RWPE1 (cell line): ENCODE measurements at places on chromosomes 16 and 17.

DNA sequence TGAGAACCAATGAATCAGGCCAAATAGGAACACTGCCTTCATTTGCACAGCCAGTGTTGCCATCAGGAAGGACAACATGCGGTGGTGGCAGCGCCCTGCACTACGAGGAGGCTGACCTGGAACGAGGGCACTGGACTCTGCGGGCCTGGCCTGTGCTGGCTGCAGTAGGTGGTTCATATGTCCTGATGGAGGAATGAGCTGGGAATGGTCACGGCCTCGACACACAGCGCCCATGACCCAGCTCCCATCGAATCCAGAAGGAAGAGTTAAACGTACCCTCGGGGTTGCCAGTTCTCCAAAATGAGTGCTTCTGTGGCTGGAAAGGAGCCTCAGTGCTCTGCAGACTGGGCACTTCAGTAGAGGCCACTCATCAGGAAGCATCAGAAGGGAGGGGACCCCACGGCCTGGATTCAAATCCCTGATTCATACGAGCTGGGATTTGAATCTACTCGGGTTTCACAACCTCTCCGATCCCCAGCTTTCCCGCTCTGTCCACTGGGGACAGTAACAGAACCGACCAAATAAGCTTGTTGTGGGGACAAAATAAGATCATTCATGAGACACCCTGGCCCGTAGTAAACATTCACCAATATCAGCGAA, 85.5 kb downstream of the ZDHHC7 start:
- DNase-seq, result no peak

DNA sequence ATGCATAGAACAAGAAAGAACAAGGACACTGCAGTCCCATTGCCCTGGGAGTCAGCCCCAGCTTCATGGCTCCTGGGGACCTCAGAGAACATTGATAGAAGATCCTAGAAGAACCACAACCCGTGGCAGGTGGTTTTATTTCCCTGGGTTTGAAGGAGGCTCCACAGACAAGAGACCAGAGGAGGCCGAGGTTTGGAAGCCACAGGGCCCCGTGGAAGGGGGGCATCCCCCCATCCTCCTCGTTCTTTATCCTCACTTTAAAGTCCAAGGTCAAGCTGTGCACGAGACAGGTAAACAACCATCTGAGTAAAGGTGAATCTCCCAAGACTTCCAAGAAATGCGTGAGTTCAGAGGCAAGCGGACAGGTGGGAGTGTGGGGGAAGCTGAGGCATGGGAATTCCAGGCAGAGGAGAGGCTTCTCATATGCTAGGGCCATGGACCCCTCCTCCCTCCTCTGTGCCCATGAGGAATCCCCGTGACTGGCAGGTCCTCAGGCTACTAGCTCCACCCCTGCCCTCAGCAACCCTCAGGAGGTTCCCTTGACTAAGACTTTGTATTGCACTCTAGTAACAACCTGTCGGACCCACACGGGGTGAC, 849 bp upstream of the SULT1A1 start:
- DNase-seq, result no peak

- no peak for DNase-seq
These were observed 43.6 kb upstream of the CACNG4 start for GRCh38 chr17:66920950-66921349.

DNA sequence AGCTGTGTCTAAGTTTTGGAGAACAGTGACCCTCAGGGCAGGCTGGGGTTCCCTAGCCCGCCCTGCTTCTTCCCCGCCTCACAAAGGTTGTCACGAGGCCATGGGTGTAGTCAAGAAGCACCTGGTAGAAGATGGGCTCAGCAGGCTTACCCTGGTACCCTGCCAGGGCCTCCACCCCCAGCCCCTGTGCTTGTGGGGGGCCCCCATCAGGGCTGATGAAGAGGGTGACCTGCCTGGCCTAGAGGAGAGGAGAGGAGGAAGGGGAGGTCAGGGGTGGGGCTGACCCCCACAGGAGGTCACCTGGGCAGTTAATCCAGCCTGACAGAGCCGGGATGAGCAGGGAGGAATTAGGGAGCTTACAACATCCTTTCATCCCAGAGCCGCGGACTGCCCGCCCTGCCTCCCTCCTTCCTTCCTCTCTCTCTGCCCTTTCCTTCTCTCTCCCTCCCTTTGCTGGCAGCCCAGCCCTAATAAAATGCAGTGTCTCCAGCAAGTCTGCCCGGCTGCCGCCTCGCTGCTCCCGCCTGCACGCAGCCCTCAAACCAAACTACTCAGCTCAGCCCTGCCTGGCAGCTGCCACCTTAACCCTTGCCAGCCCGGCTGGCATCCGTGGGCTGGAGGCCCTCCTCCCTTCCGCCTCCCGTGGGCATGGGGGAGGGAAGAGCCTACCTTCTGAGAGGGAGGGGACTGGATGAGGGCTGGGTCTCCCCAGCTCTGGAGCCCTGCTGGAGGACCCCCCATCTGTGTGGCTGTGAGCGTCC, 7.2 kb downstream of the DLX3 start:
- DNase-seq, result peak; percentile 32

DNA sequence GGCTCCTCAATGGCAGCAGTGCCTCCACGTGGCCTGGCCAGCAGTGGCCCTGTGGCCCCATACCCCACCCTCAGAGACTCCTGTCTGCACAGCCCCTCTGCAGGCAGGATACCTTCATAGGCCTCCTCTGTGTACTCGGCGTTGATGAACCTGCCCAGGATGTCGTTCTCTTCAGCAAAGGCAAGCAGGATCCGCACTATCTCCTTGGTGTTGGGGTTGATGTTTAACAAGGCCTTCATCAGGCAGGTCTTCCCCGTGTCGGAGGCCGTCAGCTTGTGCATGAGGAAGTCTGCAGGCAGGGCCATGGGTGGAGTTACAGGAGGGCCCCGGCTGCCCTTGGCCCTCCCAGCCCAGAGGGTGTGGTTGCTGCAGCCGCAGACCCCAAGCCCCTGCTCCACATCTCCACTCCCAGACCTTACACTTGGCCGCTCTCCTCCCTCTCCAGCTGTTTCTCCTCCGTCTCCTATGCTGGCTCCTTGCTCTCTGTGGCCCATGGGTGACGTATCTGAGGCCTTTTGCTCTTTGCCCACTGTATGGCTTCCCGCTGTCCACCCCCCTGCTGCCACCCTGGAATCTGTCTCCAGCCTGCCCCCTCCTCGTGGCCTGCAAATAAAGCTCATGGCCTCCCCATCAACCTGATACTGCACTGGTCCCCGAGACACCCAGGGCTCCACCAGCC, 15.1 kb downstream of the TRPV3 start:
- no peak for DNase-seq

- no peak for DNase-seq
These were observed 73.1 kb upstream of the CES5A start for GRCh38 chr16:55948230-55948629.

GRCh38 chr17:56754523-56755208, 79.1 kb downstream of the C17orf67 start:
- peak; percentile 9 for DNase-seq

- no peak for DNase-seq
These were observed 23.0 kb downstream of the USP6 start for GRCh38 chr17:5138616-5139457.

DNA sequence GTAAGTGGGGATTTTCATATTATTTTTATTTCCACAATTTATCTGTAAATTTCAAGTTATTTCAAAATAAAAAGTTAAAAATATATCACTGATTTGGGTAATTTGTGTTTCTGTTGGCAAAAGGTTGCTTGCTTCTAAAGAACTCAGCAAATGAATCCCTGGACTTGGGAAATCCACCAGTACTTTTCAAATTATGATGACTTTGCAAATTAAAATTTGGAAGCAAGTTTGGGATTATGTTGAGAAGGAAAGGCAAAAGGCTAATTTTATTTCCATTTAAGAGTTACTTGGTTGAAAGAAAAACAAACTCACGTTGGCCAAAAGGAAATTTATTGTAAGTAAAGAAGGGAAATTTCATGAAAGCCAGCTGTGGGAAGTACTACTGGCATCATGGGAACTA, 220.3 kb downstream of the MAP2K6 start:
- DNase-seq, result no peak

- DNase-seq, result peak; percentile 79
These were observed 54.9 kb downstream of the GNAO1 start for GRCh38 chr16:56246051-56246817.

DNA sequence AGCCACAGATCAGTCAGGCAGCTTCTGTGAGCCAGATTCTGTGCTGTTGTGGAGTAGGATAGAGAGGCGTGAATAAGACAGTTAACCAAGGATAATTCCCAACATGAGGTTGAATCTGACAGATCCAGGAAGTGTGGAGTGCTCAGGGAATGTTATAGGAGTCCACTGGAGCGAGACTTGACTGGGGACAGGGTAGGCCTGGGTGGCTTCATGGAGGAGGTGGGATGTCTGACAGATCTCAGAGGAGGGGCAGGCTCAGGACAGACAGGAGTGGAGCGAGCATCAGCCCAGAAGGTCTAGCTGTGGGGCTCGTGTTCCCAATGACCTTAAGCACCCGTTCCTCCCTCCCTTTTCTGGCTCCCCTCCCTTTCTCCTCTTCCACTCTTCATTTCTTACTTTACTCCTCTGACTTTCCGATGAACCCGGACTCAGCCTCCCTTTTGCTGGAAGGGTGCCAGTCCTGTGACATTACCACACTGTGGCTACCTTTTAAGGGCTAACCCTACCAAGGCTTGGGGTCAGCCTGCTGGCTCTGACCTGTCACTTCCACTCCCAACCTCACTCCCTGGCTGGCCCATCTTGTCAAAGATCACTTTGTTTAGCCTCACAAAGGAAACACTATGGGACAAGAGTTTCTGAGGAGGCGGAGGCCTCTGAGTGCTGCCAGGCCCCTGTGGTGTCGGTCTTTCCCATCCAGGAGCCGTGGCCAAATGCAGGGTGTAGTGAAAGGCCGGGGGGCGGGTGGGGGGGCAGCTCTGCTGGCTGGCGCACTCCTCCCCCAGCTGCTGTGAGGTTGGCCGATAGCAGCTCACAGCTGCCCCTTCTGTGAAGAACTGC, 28.5 kb upstream of the EFCAB13 start:
- DNase-seq, result no peak

DNA sequence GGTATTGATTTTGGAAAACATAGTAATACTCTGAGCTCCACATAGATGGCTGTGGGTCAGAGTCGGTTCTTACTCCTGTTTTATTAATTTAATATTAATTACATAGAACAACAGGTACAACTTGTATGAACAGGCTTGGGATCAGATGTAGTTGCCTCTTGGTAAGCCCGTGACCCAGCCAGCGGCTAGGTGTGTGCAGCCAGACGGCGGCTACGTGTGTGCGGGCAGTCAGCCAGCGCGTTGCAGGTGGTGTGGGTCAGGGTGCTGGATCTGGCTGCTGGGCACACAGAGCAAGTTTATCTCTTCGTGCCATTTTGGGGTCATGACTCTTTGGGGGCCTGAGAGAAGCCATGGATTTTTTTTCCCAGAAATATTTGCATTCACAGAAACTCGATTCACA, 30.3 kb downstream of the DBNDD1 start:
- no peak for DNase-seq

DNA sequence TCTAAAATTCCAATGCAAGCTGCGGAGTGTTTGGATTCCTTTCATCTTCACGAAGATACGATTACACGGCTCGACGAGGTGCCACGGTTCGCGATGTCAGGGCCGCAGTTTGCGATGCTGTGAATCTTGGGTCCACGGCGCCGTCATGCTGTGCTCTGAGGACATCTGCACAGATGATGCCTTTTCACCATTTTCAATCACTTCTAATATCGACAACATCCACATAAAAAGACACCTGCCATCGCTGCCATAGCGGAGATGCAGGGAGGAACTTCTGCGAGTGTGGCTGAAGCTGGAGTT, 6.8 kb upstream of the APRT start:
- no peak for DNase-seq

GRCh38 chr17:56756536-56756935, 77.2 kb downstream of the C17orf67 start:
- DNase-seq, result peak; percentile 55

DNA sequence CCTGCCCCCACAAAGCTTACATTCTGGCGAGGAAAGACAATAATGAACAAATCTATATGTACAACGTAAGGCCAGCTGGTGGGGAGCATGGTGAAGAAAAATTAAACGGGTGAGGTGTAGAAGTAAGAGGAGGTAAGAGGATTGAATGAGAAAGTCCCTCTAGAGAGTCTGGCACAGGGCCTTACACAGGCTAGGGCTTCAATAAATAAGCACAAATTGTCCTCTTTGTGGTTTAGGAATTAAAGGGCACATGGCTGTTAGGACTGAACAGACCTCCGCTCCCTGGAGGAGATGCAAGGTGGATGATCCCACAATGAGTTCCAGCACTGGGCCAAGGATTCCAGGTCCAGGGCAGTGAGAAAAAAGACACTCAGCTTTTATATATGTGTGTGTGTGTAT, 43.1 kb upstream of the HAPSTR1 start:
- no peak for DNase-seq

DNA sequence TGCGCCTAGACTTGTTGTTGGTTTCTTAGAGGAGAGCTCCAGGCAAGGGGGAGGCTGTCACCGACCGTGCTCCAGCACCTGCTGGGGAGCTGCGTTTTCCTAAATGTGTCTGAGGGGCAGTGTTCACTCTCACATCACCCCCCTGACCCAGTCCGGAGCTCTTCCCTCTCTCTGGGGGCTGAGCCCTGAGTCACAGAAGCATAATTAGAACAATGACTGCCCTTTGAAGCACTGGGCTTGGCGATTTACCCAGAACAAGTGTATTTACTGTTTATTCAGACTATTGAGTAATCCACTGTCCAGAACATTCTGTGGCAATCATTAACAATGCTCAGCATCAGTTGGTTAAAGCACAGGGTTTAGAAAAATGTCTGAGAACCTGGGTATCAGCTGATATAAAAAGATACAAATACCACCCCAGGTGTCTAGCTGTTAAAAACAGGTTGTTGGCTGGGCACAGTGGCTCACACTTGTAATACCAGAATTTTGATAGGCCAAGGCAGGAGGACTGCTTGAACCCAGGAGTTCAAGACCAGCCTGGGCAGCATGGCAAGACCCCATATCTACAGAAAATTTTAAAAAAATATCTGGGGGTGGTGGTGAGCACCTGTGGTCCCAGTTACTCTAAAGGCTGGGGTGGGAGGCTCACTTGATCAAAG, 8.1 kb downstream of the CES4A start:
- DNase-seq, result no peak

GRCh38 chr17:41731836-41732235, 2.6 kb downstream of the HAP1 start:
- no peak for DNase-seq

DNA sequence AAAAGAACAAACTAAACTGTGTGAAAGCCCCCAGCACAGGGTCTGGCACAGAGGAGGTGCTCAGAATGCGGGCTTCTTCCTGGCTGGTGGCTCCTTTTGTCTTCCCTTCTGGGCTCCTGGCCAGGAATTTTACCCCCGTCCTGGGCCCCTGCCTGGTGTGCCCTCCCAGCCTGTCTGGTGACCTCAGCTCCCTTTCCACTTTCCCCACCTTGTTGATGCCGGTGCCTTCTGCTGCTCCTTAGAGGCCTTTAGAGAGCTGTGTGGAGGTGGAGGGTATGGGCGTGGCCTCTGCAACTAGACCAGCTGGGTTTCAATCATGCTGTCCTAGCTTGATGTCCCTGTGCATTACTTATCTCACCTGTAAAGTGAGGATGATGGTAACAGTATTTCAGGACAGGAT, 16.8 kb downstream of the PIRT start:
- DNase-seq, result no peak

- no peak for DNase-seq
These were observed 96.7 kb upstream of the RBBP6 start for GRCh38 chr16:24442631-24443030.
